SW480 (cell line): ENCODE measurements at places on chromosomes 3 and 15.

DNA sequence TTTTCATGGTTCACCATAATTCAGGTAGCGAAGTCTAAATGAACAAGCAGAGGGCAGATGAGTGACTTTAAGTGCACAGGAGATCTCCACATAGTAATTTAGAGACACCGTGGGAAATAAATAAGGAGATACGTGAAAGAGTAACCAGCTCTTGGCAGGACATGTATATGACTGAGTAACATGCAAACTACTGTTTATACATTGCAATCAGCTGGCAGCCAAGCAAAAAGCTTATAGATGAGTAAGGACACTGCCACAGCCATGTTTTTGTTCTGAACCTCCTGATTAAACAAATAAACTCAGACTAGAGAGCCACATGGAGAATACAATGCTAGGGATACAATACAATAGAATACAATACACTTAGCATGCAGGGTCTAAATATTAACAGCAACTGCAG lies 252.4 kb downstream of the FHIT start:
- no peak for DNase-seq

DNA sequence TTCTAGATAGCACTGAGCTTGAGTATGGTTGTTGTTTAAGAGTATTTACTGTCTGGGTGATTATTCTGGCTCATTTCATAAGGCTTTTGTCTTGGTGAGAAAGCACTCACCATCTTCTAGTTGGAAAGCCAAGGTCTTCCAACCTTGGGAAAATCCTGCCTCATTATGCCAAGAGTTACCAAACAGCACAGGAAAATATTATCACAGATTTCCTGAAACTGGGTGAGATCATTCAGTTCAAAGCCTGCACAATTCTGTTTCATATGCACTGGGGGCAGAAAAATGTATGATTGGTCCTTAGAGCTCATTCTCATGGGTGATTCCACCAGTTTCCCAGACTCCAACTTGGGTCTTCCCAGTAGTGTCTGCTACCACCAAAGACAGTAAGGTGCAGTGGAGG lies 291.8 kb downstream of the RORA start:
- DNase-seq = no peak

- no peak for DNase-seq
Observed at GRCh38 chr3:5498981-5499380, 311.5 kb downstream of the EDEM1 start.

DNA sequence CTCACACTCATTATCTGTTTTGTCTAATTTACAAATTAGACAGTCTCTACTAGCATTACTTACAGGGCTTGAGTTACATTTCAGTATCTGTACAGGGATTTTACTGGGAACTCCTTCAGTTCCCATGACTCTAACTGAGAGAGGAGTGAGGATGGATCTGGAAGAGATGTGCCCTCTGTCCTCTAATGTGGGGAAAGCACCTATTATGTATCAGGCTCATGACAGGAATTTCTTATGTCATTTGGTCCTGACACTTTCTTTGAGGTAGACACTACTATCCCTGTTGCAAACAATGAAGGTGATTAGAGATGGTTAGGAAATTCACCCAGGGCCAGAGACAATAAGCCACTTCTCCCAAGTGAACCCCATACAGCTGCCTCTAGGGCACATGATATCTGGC lies 10.9 kb upstream of the NCKIPSD start:
- DNase-seq = no peak

DNA sequence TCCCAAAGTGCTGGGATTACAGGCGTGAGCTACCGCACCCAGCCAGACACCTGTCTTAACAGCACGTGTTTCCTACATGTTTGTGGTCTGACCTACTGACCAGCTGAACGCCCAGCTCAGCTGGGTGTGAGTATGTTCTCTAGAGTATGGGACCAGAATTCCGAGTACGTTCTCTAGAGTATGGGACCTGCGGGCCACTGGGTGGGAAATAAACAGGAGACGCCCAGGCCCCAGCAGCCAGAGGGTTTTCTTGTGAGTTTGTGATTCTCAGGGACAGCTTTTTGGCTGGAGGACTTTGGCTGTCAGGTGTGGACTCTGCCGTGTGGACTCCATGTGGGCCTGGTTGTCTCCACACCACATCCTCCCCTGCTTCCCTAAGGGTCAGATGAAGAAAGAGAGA lies 87.3 kb downstream of the CHRD start:
- DNase-seq = no peak

DNA sequence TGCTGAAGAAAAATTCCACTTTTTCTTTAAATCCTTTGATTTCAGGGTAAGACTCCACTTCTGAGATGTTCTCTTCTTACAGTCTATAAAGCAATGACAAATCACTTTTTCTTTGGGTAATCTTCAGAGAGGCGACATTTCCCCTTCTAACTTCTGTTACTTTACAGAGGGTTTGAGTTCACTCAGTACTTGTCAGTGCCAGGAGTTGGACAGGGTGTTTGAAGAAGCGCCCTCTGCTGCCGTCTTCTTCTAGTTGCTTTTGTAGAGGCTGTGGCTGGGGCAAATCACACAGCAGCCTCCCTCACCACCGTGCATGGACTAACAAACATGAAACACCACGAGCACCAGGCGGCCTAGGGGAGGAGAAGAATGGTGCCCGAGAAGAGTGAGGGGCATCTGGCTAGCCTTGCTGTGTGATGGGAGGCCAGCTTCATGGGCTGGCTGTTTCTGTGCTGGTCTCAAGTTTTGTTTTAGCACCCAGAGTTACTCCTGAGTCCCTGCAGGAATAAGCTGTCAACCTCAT lies at the start of gene CD80:
Gene CD80 (minus strand): TSS at position 174 of the 523 bp plus-strand sequence. CDS start 1,886 bp downstream, outside the sequence.
- DNase-seq = peak; percentile 70

DNA sequence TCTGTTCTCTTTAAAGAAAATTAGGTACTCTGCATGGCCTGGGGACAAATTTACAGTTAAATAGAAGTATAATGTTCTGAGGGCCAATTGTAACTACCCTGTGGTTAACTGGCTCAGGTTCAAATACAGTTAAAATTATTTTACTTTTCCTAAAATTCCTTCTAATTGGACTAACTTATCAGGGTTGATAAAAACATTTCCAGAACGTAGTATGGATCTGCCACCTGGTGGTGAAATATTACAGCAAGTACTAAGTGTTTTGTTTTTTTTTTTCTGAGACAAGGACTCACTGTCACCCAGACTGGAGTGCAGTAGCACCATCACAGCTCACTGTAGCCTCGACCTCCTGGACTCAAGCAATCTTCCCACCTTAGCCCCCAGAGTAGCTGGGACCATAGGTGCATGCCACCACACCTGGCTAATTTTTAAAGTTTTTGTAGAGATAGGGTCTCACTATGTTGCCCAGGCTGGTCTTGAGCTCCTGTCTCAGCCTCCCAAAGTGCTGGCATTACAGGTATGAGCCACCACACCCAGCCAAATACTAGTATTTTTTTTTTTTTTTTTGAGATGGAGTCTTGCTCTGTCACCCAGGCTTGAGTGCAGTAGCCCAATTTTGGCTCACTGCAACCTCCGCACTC lies 29.2 kb downstream of the NEO1 start:
- DNase-seq = peak; percentile 50

- no peak for DNase-seq
Observed at GRCh38 chr3:41632700-41633099, 329.2 kb downstream of the ULK4 start.

DNA sequence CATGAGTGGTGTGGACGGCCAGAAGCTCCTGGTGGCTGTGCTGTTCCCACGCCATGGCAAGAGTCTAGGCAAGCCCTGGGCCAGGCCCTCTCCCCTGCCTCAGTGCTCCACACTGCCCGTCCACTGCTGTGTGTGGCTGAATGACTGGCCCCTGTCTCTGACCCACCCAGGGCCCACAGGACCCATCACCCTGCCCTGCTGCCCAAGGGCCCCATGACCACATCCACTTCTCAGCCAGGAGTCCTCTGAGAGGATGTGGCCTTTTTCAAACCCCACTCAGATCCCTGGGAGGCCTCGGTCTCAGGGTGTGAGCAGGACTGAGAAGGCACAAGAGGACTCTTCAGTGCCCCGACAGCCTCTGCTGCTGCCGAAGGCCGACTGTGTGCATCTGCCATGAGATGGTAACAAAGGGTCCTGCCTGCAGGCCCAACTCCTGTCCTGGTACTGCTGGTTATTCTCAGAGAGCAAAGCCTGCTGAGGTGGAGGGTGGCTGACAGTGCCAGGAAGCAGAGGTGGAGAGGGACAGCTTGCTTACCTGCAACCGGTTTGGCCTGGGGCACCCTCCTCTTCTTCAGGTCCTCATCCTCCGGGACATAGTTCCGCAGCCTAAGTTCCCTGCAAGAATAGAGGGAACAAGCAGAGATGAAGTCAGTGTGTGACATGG lies 47.5 kb downstream of the PTH1R start:
- no peak for DNase-seq

- DNase-seq = no peak
Observed at GRCh38 chr15:85711580-85712192, 83.0 kb downstream of the KLHL25 start.

DNA sequence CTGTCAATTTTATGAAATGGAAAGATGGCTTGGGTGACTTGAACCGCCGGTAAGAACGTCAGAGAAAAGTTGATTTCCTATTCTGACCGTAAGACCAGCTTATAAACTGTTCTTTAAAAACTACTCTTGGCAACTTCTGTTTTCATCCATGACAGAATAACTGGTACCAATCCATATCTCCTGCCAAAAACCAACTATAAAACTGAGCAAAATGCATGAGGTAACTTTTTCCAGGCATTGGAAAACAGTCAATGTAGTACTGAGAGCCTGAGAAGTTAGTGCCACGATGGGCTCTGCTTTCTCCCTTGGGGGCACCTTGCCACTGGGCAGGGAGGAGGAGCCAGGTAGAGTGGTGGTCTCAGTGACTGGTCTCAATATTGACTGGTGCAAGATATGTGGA lies 615.2 kb upstream of the TBL1XR1 start:
- no peak for DNase-seq

GRCh38 chr3:183158551-183159006 lies 4.0 kb downstream of the LAMP3 start:
- peak; percentile 67 for DNase-seq

- DNase-seq = no peak
Observed at GRCh38 chr3:100256731-100257151, 4.1 kb upstream of the TBC1D23 start.

DNA sequence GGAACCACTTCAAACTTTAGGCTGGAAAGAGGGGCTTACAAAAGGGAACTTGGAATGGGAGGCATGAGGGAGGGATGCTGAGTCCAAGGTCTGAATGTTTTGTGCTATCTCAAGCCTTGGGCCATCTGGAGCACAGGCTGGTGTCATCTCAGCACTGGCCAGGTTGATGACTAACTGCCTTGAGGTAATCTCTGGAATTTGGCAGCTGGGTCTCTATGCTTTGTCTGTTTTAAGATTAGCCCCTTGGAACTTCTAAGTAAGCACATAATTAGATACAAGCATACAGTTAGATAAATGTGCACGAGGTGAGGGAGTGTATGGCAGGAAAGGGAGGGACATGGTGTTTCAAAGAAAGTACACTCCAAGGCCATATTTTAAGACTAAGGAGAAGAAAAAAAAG lies 252.4 kb upstream of the CCDC54 start:
- DNase-seq = no peak

DNA sequence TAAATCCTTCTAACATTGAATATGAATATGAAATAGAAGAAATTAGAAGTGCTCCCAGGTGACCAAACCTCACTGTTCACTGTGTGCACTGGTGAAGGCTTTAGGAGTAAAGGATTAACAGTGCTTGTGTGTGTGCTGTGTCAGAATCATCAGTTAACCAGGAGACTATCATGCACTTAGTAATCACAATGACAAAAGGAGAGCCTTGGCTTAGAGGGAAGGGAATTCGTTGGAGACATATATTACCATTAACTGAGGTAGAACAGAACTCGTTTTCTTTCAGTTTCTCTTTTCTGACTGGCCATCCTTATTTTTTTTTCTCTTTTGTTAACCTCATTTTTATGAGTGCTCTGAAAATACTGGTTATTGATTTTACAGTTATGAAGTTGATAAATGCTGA lies 213.3 kb upstream of the GBE1 start:
- no peak for DNase-seq

- DNase-seq = no peak
Observed at GRCh38 chr15:67103432-67103831, 38.0 kb downstream of the SMAD3 start.

GRCh38 chr15:67843571-67844387 lies 3.9 kb upstream of the RNU6-1 start:
- peak; percentile 56 for DNase-seq

DNA sequence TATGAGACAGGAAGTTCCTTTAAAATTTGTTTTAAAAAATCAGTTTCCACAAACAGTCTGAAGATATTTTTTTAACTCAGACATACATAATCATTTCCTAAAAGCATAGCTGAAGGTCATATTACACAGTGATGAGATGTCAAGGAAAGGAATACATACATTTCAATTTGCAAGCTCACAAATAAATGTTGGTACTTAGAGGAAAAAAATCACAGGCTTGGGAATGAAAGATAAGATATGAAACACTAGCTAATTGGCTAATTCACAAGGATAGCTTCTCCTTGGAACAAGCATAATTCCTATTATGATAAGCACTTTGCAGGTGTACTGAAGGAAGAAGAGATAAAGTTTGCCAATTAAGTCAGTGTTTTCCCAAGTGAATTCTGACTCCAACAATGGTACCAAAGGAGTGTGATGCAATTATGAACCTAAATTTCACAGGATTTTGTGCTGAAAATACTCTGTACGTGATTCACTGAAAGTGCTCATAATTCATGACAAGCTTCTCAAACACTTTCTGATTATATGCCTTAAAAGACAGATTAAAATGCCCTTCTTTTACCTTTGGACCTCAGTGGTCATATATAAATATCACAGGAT lies 112.4 kb downstream of the FRMD5 start:
- no peak for DNase-seq

DNA sequence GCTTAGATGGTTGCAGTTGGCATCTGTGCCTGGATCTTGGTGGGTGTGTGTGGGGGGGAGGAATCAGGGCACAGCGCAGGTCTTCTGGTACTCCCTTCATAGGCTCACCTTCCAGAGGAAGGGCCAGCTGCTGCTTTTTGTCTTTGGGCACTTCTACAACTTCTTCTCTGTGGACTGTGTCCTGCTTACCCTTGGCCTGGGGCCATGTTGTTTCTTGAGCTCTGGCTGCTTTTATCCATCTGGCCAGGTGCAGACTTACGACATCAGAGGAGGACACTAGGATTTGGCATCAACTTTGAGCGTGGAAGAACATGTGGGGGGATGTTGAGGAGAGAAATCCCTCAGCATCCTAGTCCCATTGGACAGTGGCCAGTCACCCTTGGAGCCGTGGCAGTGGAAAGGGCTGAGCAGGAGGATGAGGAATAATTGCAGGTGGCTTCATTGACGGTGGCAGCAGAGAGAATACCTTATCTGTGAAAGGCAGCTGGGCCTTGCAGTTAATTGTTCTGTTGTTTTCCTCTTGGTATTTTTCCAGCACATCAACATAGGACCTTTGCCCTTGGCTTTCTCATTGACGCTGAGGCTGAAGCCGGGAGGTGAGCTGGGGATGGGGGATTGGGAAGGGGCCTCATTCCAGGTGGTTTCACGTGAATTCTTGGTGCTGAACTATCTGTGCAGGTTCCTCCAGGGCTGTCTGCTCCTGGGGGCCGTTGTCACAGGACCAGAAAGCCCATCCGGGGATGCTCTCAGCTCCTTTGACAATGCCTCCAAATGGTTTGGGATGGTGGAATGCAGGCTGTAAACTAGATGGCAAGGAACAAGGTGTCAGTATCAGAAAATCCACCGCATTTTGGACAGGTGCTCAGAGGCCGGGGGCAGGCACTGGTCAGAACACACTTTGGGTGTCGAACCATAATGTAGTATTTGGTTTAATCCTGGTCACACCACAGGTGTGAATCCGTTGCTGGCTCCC lies 9.7 kb downstream of the EPHB1 start:
- DNase-seq = no peak
